ENCODE measurements at places on chromosomes 5 and 9.

- no peak for DNase-seq
Observed at GRCh38 chr5:164518067-164518740, 1012.8 kb downstream of the MAT2B start.

DNA sequence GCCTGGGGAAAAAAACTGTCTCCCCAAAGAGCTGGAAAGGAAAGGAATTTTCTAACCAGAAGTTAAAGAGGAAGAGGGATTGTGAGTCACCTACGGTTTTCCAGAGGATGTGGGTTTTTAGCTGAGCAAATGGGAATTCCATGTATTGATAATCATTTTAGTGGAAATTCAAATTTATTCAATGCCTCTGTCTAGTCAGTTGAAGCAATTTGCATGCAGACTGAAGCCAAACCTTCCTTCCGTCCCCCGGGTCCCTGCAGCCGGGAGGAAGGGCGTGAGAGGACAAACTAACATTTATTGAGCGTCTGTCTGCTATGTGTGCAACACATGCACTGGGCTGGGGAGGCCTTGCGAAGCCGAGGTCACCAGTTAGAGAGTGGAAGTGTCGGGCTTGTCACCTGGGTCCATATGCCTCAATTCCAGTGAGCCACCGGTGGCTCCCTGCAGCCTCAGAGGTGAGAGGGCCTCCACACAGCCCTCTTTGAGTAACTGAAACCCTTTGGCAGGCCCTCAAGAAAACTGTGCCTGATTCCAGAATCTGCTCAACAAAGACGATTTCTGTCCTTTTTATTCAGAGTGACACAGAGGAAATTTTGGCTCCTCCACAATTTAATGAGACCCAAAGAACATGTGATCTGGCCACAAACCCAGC is 70.3 kb downstream of the COL27A1 start:
- DNase-seq = no peak

- DNase-seq = no peak
Observed at GRCh38 chr9:130259044-130259443, 6.5 kb upstream of the HMCN2 start.

GRCh38 chr5:52177193-52177592 is 610.5 kb upstream of the ITGA1 start:
- no peak for DNase-seq

DNA sequence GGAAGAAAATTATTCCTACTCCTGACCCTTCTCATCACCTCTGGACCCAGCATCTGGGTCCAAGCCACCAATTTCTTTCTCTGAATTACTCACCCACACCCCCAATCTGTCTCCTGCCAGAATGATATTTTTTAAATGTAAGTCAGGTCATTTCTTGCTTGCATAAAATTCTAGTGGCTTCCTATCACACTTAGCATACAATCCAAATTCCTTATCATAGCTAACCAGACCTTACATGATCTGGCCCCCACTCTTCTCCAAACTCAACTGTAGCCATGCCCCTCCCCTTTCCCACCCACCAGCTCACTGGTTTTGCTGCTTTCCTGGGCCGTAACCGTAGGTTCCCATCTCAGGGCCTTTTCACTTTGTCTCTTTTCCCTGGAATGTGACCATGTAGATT is 15.2 kb downstream of the HTR4 start:
- no peak for DNase-seq
